ENCODE measurements at places on chromosomes 12 and 14.

DNA sequence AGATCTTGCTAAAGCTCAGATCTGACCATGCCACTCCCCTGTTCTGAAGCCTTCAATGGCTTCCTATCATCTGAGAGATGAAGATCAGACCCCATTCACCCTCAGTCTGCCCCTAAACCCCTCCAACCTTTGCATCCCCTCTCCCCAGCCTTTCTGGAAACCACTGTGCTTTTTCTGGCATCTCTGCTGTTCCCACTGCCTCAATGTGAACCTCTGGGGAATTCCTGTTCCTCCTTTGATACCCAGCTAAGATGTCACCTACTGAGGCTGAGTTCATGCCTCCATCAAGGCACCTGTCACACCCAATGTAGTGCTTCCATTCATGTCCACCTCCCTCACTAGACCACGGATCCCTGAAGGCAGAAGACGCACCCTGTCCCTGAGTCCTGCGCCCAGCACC lies 19.3 kb downstream of the CYP46A1 start:
- no peak overlapping the region for H3K27ac ChIP-seq
- H3K4me1 ChIP-seq = no peaks in the 10 kb centered on the region
- no peak overlapping the region for H3K4me3 ChIP-seq
- H3K27me3 ChIP-seq = no peaks in the 10 kb centered on the region
- H3K36me3 ChIP-seq = no peaks in the 10 kb centered on the region

DNA sequence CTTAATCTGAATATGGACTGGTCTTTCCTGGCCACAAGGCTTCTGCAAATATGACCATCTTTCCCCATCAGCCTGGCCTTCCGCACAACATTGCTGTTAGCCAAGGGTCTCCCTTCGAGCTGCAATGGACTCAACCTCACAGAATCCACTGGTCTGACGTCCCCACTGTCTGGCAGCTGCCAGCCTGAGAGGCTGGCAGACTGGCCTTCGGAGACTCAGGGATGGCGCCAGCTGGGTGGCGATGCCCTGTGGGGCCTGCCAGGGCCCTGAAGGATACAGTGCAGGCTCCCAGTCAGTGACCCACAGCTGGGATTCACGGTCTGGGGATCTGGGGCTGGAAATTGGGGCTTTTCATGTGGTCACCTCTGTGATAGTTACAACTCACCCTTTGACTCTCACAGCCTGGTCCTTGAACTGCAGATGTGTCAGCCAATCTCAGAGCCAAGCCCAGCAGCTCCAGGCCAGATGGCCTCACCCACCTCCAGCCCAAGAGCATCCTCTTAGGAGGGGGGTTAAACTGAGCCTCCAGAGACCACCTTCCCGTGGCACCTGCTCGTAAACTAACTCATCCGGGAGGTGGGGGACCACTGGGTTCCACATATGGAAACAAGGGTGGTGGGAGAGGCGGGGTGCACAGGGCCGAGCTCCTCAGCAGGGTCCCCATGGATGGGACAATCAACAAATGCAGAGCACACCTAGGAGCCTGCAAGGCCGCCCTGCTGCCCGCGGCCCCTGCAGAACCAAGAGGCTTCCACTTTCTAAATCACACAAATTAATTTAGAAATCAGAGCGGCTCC lies 21.1 kb upstream of the C14orf180 start:
- H3K27ac ChIP-seq = no peak overlapping the region
- H3K27me3 ChIP-seq = no peaks in the 10 kb centered on the region
- H3K4me3 ChIP-seq = no peak overlapping the region
- no peak for DNase-seq

GRCh38 chr12:92304371-92305055 lies 158.9 kb upstream of the BTG1 start:
- H3K27me3 ChIP-seq = no peaks in the 10 kb centered on the region
- H3K4me1 ChIP-seq = no peaks in the 10 kb centered on the region
- H3K27ac ChIP-seq = no peak overlapping the region
- no peak overlapping the region for H3K4me3 ChIP-seq

DNA sequence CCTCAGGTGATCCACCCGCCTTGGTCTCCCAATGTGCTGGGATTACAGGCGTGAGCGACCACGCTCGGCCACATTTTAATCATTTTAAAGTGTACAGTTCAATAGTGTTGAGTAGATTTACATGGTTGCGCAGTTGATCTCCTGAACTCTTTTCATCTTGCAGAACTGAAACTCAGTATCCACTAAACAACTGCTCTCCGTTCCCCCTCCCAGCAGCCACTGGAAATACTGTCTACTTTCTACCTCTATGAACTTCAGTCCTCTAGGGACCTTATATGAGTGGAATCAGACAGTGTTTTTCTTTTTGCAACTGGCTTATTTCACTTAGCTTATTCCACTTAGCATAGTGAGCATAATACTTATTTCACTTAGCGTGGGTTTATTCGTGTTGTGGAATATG lies 53.7 kb downstream of the KCTD10 start:
- no peak for DNase-seq
- H3K36me3 ChIP-seq = no peaks in the 10 kb centered on the region
- no peaks in the 10 kb centered on the region for H3K27me3 ChIP-seq
- no peak overlapping the region for H3K4me3 ChIP-seq
- H3K27ac ChIP-seq = no peak overlapping the region

GRCh38 chr14:49420201-49420600 lies 166.0 kb downstream of the RPS29 start:
- no peaks in the 10 kb centered on the region for H3K36me3 ChIP-seq
- no peak overlapping the region for H3K27ac ChIP-seq
- no peaks in the 10 kb centered on the region for H3K4me1 ChIP-seq
- H3K27me3 ChIP-seq = no peaks in the 10 kb centered on the region
- no peak for DNase-seq
- H3K4me3 ChIP-seq = no peak overlapping the region

DNA sequence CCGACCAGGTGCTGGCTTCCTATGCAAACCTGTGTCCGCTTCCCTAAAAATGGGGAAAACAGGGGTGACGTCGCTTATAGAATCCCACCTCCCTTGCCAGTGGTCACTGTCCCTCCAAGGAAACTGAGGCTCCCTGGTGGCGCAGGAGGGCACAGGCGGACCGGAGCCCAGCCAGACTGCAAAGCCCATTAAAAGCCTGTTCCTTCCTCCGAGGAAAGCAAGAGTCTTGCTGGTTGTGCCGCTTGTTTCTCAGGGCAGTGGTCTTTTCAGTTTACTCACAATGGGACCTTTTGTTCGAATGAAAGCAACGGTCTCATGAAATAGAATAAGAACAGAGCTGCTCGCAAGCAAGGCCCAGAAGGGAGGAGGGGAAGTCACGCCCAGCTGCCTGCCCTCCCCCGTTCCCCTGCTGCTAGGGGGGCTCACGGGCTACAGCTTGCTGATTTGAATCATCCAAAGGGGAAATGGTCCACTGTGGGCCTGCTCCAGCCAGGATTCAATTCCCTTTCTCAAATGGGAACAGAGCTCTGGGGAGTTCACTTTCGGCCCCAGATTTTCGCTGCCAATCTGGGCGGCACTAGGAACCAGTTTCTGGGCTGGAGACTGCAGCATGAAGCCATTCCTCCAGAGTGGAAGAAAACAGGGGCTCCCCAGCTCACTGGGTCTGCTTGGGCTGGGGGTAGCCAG lies 4.6 kb upstream of the SELPLG start:
- H3K4me1 ChIP-seq = peaks cover 50% of the 10 kb centered on the region
- no peaks in the 10 kb centered on the region for H3K27me3 ChIP-seq
- peaks cover 3% of the 10 kb centered on the region for H3K36me3 ChIP-seq
- peak overlapping the region; percentile 86 for H3K27ac ChIP-seq
- no peak for DNase-seq

DNA sequence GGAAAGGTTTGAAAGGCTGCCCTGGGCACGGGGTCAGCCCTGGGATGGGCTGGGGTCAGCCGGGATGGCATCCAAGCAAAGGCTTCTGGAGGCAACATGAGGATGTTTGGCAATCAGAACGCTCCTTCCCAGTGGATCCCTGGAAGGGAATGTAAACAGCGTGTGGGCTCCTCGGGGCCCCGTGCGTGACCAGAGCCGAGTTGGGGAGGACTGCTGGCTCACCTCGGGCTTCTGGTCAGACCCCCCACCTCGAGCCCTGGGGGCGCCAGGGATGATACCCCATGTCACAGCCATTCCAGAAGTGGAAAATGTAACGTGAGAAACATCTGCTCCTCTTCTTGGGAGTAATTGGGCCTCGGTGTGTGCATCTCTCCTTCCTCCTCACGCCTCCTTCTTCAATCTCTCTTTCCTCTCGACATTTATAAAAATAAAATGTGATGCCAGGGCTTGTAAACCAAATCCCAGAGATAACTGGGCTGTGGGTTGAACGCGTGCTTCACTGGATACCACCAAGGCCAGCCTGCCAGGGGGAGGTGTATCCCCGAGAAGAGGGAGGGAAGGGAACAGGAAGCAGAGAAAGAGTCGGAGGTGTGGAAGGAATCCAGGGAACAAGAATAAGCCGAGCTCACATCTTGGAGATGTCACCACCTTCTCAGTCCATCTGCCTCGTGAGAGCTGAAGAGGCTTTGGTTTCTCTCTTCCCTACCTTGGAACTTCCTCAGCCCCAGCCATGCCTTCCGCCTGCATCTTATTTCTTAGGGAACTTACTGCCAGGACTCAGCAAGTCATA lies 144.8 kb downstream of the NUAK1 start:
- no peak overlapping the region for H3K4me3 ChIP-seq
- H3K27me3 ChIP-seq = no peaks in the 10 kb centered on the region
- peaks cover 13% of the 10 kb centered on the region for H3K4me1 ChIP-seq
- H3K36me3 ChIP-seq = no peaks in the 10 kb centered on the region
- peak overlapping the region; percentile 16 for H3K27ac ChIP-seq

DNA sequence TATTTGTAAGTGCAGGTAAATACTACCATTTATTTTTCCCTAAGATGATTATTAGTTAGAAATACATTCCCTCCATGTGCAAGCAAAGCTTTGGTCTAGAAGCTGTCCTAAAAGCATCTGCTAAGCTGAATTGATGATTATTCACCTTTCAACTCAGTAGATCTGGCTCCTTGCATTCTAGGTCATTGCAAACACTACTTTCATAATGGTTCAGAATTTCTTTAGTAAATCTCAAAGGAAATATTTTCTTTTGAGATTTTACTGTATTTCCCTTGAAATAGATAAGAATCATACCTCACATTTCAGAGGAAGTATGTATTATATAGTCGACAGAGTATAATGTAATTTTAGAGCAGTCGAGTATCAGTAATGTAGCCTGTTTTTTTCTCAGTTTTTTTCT lies 2.4 kb downstream of the ETNK1 start:
- H3K4me3 ChIP-seq = no peak overlapping the region
- H3K4me1 ChIP-seq = no peaks in the 10 kb centered on the region
- no peak overlapping the region for H3K27ac ChIP-seq

GRCh38 chr12:66647034-66647691 lies 31.7 kb downstream of the GRIP1 start:
- no peak for DNase-seq
- H3K27ac ChIP-seq = no peak overlapping the region
- no peaks in the 10 kb centered on the region for H3K27me3 ChIP-seq
- no peak overlapping the region for H3K4me3 ChIP-seq

- DNase-seq = no peak
- no peaks in the 10 kb centered on the region for H3K36me3 ChIP-seq
- no peak overlapping the region for H3K4me3 ChIP-seq
Observed at GRCh38 chr14:23632461-23633159, 3.6 kb upstream of the DHRS2 start.

- H3K36me3 ChIP-seq = peaks cover 89% of the 10 kb centered on the region
- no peak overlapping the region for H3K4me3 ChIP-seq
- no peaks in the 10 kb centered on the region for H3K27me3 ChIP-seq
- DNase-seq = peak; percentile 46
Observed at GRCh38 chr14:104774453-104775072, 21.0 kb downstream of the AKT1 start.

- H3K27me3 ChIP-seq = no peaks in the 10 kb centered on the region
- no peak overlapping the region for H3K27ac ChIP-seq
- H3K4me1 ChIP-seq = no peaks in the 10 kb centered on the region
- peaks cover 21% of the 10 kb centered on the region for H3K36me3 ChIP-seq
- H3K4me3 ChIP-seq = no peak overlapping the region
Observed at GRCh38 chr12:116950628-116951325, 40.0 kb downstream of the FBXW8 start.

DNA sequence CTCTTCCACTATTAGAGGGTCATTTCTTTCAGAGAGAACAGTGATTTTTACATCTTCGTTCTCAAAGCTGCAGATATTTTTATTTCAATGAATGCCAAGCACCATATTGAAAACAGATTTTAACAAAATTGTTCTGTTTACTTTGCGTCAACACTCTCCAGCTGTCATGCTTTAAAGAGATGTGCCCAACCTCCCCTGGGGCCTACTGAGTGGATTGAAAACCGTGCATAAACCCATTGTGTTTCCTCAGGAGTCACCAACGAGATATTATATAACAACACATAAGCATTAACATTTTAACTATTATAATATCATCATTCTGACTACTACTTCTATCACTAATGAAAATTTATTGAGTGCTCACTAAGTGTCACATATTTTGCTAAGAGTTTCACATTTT lies 81.6 kb downstream of the MYF5 start:
- no peak overlapping the region for H3K4me3 ChIP-seq
- H3K4me1 ChIP-seq = no peaks in the 10 kb centered on the region
- H3K27ac ChIP-seq = no peak overlapping the region
- DNase-seq = no peak
- H3K27me3 ChIP-seq = no peaks in the 10 kb centered on the region

DNA sequence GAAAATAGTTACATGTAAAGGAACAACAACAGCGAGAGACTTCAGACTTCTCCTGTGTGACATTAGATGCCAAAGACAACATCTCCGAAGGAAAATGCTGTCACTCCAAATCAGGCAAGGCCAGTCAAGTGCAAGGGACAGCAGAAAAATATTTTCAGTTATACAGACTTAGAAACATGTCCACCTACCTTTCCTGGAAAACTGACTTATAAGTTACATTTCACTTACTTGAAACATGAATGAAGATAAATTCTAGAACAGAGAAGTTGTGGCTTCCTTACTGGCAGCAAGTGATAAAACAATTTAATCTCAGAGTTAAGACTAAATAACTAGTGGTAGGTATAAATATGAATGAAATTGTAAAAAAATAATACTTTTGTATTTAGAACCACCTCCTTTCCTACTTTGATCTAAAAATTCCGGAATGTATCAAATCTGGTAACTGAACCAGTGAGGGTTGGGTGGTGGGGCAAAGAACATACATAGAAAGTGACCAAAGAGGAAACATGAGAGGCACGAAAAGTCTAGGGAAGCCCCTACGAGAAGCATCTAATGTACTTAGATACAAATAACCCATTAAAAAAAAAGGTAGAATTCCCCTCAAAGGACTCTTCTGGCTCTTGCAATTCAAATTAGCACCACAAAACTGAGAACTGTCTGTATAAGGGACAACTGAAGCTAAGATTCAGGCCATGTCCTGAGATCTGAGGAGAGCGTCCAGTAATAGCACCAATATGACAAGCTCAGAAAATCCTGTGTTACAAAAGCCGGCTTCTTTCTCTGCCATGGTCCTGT lies 21.2 kb downstream of the MTHFD1 start:
- H3K4me3 ChIP-seq = no peak overlapping the region
- no peak overlapping the region for H3K27ac ChIP-seq
- H3K27me3 ChIP-seq = no peaks in the 10 kb centered on the region
- peaks cover 8% of the 10 kb centered on the region for H3K4me1 ChIP-seq
- no peak for DNase-seq
- H3K36me3 ChIP-seq = peaks cover 2% of the 10 kb centered on the region

GRCh38 chr14:88729159-88729558 lies 63.6 kb downstream of the EML5 start:
- H3K27ac ChIP-seq = no peak overlapping the region
- no peaks in the 10 kb centered on the region for H3K4me1 ChIP-seq
- DNase-seq = no peak
